AG08395 (cell line): ENCODE measurements at places on chromosomes 5 and 9.
A peak's percentile ranks its signal among the peaks of the same experiment; 100 is the strongest.

DNA sequence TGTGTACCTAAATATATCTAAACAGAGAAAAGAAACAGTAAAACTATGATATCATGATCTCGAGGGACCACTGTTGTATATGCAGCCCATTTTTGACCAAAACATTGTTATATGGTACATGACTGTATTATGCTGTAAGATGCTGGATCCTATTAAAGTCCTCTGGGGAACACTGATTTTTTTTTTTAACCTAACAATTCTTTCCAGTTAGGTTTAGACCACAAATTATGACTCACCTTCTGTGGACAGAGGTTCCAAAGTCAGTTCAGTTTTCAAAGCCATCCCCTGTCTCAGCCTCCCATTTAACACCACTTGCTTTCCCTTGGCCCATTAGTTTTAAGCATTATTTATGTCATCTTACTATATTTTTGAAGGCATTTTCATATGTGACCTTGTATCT is 27.1 kb downstream of the TRMO start:
- DNase-seq: no peak

GRCh38 chr9:137642118-137642601 is 23.4 kb downstream of the EHMT1 start:
- DNase-seq: no peak

DNA sequence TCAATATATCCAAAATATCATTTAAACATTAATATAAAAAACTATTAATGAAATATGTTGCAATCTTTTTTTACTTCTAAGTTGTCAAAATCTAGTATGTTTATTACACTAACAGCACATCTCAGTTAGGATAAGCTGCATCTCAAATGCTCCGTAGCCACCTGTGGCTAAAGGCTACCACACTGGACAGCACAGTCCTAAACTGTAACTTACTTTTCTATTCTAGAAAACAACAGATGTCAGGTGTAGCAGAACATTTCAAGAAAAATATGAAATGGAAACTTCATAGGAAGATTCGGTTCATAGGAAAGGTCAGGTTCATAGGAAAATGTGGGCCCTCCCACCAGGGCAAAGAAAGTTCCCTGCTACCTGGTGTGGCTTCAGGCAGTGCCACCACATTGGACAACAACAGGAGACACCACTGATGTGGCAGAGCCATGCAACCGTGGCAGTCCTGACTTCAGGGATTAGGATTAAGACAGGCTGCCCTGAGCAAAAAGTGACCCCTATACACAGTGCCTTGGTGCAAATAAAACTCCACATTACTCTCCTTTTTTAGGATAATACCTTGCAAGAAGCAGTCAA is 197.8 kb upstream of the NR4A3 start:
- no peak for DNase-seq

DNA sequence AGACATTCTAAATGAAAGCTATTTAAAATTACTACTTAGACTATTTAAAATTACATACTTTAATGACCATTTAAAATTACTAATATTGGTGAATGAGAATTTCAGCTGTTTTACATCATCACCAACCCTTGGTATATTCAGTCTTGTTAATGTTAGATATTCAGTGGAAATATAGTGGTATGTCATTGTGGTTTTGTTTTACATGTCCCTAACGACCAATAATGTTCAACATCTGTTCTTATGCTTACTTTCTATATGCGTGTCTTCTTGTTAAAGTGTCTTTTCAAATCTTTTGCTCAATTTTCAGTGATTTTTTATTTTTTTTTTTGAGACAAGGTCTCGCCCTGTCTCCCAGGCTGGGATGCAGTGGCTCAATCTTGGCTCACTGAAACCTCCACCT is 279.3 kb upstream of the TARS1 start:
- no peak for DNase-seq

DNA sequence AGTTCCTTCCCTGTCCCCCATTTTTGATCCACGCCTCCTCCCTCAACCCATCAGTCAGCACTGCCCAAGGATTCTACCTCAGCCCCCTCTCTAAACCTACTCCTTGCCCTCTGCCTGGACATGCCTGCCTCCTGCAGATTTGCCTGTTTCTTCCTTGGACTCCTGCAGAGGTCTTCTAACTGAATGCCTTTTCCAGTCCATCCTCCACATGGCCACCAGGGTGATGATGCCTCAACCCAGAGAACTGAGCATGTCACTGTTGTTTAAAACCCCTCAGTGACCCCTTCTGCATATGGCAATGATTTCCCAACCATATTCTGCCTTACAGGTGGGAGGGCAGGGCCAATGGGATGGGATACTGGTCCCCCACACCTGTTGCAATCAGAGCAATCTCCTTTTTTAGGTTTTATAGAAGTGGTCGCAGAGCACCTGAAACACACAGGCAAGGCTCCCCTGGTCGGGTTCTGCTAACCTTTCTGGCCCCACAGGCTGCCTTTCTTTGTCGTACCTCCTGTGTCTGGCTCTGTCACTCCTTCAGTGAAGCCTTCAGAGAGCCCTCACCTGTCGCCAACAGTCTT is 9.3 kb downstream of the PHYKPL start:
- no peak for DNase-seq

DNA sequence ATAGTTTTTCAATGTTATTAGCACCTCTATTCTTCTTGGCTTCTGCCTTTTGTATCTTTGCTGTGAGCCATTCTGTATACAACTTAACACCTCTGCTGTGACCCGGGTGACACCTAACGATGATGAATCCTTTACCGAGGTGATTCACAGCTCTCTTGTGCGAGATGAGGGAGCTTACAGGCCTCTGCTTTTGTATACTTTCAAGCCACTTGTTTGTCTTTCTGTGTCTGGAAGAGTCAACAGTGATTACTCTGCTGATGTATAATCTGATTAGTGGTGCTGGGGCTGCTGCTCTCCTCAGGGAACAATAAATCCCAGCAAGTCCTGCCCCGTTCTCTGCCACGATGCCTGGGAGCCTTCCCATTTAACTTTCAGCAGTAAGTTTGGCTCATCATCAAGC is 442.9 kb upstream of the SGCD start:
- DNase-seq: peak; percentile 6

GRCh38 chr5:106755789-106756188 is 914.9 kb downstream of the EFNA5 start:
- DNase-seq: no peak

DNA sequence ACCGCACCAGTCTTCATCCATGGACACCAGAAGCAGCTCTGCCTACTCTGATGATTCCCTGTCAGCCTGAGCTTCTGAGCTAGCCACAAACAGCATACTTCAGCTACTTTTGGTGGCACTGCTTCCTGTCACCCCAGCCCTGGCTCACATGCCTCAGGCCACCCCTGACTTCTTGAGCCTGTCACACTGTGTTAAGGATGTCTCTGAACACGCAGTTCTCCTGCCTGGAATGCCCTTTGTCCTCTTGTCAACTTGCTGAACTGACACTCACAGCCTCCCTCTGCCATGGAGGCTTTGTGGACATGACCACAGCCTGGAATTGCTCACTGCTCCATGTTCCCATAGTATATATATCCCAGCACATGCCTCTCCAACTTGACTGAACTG is 7.2 kb downstream of the MACROH2A1 start:
- DNase-seq: no peak

DNA sequence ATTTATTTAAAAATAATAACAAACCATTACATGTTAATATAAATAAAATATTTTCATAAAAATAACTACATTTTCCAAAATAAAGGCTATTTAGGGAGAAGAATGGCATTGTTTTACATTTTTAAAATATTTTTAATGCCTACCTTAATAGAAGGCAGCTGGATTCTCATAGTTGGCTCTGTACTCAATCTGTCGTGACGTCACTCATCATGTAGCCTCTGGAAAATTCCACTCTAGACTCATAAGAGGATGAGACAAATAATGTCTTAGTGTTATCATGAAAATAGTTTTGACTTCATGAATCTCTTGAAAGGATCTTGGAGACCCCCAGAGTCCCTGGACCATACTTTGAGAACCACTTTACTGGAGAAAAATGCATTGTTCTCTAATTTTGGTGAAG is 93.1 kb downstream of the NXNL2 start:
- peak; percentile 35 for DNase-seq

GRCh38 chr5:153520137-153520536 is 29.7 kb downstream of the GRIA1 start:
- no peak for DNase-seq

- no peak for DNase-seq
Observed at GRCh38 chr5:102196481-102196880, 99.6 kb downstream of the SLCO4C1 start.

DNA sequence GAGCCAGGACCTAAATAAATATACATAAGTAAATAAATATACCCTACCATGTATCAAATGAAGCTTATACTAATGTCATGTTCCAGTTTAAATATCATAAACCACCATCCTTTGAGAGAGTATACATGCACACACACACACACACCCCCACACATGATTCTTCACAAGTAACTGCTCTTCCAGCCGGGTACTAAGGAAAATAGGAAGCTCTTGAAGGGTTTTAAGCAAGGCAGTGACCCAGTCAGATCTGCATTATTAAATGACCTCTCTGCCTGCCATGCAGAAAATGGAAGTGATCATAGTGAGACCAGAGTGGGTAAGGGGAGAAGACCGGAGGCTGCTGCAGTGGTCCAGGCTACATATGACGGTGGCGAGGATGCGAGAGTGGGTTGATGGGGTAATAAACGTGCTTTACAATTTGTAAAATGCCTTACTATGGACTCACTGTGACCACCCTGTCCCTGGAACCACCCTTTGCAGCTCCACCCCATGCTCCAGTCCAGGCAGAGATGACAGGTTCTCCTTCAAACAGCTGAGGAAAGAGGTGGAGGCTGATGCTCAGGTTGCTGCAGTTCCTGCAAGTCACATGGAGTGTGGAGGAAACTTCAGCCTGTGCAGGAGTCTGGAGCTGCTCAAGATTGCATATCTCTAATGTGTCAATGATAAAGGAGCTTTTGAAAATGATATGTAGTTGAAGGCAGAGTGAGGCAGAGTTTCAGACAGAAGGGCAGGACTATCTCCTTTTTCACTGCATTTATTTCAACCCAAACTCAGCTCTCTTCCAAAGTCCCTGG is 38.8 kb upstream of the NDFIP1 start:
- no peak for DNase-seq
